ENCODE measurements at places on chromosomes 3 and 15.

DNA sequence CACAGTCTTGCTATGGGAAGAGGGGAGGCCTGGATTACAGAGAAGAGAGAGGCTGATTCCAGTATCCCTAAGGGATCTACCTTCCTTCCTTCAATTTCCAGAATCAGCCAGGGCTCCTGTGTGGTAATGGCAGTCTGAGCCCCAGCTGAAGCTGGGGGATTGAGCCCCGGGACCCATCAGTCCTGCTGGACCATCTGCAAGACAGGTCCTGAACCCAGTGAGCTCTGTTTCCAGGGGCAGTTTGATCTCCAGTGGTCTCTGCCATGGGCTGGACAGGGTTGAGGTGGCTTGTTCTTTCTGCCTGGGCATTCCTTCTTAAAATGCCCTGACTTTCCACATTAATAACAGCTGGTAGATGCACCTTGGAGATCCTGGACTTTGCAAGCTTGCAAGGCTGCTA lies 685.2 kb downstream of the TBL1XR1 start:
- DNase-seq, result no peak

GRCh38 chr3:53218131-53218530 lies 37.7 kb downstream of the TKT start:
- DNase-seq, result no peak

- DNase-seq, result no peak
These were observed 11.1 kb downstream of the ARHGAP31 start for GRCh38 chr3:119305286-119305685.

- no peak for DNase-seq
These were observed 78.6 kb downstream of the PLD1 start for GRCh38 chr3:171731691-171732090.

- no peak for DNase-seq
These were observed 554.5 kb downstream of the ZIC1 start for GRCh38 chr3:147963711-147964110.

- DNase-seq, result no peak
These were observed 10.4 kb upstream of the ZFYVE19 start for GRCh38 chr15:40796512-40796911.

GRCh38 chr3:61565569-61565968 lies 4.2 kb downstream of the PTPRG start:
- DNase-seq, result no peak

DNA sequence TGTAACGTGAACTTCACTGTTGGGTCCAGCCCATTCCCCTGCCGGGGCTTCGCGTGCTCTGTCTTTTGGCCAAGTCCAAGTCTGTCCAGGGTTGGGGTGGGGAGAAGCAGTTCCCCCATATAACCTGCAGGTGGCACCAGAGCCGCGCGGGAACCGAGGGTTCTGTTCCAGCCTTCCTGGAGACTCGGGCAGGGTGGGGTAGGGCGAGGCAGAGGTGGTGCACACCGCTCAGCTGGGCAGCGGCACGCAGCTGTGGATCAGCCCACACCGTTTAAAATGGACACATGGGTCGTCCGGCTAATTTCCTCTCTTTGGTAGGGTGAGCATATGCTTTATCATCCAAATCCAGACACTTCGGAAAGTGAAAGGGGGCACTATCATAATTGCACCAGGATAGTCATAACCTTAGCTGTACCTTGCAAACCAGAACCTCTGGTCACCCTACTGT lies 118.1 kb downstream of the TBC1D2B start:
- peak; percentile 71 for DNase-seq

- no peak for DNase-seq
These were observed 32.9 kb downstream of the PLCH1 start for GRCh38 chr3:155712008-155712407.

DNA sequence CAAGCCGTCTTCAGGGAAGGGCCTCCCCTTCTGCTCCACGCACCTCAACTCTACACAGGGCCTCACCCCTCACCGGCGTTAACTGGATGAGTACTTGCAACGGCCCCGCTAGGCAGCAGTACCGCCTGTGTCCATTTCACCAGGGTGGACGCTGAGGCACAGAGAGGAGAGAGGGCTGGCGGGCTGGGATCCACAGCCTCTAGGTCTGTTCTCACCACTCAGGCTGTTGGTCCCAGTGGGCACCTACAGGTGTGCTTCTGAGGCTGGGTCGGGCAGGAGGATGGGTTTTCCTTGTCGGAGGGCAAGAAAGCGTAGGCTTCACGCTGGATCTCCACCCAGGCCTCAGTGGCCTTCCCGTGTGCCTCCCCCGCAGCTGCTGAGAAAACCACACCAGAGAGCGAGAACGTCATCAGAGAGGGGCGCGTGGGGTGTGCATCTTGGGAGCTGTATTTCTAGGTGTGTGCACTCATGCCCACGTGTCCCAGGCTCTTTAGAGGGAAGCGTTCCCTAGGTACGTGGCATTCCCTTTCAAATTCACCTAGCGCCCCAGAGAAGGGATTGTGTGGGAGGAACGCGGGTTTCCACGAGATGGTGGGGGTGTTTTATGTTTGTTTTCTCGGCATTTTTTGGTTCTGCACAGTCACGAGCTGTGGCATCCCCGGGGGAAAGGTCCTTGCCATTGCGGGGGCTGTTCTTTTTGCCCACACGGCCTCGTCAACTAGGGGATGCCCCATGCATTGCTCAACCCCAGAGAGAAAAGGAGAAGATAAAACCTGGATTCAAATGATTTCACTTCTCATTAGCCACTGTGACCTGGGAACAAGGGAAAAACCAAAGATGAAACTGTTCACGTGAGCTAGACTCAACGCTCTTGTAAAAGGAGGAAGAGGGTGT lies 67.7 kb downstream of the MGLL start:
- no peak for DNase-seq

- no peak for DNase-seq
These were observed 589.6 kb downstream of the PDCD6IP start for GRCh38 chr3:34387826-34388564.

GRCh38 chr3:27591312-27592210 lies 107.4 kb upstream of the SLC4A7 start:
- no peak for DNase-seq

GRCh38 chr3:44125246-44125645 lies 116.4 kb upstream of the TOPAZ1 start:
- no peak for DNase-seq

GRCh38 chr3:40800343-40800742 lies 275.6 kb downstream of the ZNF621 start:
- no peak for DNase-seq

DNA sequence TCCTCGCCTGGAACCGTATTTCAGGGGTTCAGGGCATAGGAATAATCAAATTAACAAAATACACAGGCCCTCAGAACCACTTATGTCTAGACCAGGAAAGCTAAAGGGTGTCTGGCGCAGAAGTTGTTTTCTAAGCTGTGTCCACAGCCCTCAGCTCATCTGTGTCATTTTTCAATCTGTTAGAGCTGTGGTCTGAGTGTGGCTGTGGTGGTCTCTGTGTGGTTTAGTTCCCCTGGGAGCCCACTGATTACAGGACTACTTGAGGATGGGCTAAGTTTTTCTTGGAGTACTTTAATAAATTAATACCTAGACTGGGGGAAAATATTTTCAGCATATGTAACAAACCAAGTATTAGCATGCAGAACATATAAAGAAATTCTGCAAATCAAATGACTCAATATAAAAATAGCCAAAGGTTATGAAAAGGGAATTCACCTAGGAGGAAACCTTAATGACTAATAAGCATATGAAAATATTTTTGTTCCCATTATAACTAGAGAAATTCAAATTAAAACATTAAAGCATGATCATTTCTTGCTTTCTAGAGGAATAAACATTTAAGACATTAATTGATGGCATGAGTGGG lies 186.3 kb downstream of the SATB1 start:
- no peak for DNase-seq

DNA sequence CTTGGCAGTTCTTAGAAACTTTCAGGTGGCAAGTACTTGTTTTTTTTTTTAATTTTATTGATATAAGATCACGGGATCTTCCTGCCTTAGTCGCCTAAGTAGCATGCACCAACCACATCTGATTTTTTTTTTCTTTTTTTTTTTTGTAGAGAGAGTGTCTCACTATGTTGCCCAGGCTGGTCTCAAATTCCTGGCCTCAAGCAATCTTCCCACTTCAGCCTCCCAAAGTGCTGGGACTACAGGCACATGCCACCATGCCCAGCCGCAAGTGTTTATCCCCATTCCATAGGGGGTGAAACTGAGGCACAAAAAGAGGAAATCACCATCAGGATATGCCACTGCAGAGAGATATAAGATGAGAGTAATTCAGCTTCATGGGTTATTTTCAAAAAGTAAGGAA lies 102.9 kb downstream of the IGF2BP2 start:
- DNase-seq, result no peak

- DNase-seq, result no peak
These were observed 82.8 kb downstream of the TIGIT start for GRCh38 chr3:114376516-114377185.

GRCh38 chr15:42444415-42445063 lies 46.4 kb downstream of the ZNF106 start:
- DNase-seq, result no peak

GRCh38 chr3:183172051-183172639 lies 9.6 kb upstream of the LAMP3 start:
- DNase-seq, result no peak

DNA sequence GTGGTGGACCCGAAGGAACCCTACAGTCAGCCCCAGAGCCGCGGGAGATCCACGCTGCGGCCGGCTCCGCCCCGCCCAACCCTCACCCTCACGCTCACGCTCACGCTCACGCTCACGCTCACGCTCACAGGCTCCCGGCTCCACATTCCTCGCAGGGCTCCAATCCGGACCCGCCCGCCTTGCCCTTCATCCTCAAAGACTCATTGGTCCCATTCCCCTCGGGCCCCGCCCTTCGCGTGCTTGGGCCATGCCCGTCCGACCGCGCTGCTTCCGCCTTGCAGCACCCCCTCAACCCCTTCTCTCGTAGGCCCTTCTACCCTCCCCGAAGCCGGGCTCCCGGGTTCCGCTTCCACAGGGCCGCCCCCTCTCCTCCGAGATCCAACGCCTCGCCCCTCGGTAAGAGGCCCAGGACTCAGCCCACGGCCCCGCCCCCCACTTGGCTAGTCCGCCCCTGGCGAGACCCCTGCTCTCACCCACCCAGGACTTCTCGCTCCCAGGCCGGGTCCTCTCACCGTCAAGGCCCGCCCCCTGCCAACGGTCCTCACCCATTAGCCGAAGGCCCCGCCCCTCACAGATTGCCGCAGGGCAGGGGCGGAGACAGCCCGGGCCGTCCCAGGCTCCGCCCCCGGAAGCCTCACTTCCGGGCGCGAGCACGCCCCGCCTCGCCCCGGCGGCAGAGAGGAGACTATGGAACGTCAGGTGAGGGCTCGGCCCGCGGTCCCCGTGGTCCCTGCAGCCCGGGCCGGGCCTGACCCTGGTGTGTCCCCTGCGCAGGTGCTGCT lies at the start of gene APEH:
Gene APEH, plus strand, starts transcription at position 637 of the 782 bp plus-strand sequence. Its CDS starts 51 bp downstream, at position 688.
- peak; percentile 99 for DNase-seq

DNA sequence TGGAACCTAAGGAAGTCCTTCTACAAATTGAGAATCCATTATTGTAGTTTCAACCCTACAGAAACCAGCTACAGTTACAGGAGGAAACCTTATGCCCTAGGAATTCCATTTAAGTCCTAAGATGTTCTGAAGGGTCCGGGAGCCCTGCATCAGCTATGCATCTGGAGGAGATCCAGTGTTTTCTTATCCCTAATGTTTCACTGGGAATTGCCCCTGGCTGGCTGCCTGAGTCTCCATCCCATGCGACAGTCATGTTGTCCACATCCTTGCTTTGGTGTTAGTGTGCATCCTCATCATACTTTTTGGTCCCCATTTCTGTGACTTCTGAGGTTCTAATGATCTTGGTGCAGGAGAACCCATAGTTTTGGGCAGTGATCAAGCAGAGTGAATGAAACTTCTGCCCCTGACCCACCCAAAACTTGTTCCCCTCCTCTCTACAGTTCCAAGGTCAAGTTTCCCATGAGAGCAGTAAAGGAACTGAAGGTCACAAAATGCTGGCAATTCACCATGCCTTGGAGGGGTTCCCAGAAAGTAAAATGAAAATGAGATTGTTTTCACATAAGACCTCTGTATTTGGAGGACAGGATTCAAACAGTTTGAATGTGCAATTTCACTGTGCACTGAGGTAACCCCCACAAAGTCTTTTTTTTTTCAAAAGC lies 121.9 kb upstream of the PHLDB2 start:
- no peak for DNase-seq

DNA sequence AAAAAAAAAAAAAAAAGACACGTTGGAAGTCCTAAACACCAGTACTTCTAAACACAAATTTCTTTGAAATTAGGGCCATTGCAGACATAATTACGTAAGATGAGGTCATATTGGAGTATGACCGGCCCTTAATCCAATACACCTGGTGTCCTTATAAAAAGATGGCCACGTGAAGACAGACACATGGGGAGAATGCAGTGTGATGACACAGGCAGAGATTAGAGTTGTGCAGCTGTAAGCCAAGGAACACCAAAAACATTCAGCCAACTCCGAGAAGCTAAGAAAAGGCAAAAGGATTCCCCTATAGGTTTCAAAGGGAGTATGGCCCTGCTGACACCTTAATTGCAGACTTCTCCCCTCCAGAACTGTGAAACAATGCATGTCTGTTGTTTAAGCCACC lies 379.0 kb upstream of the PDZRN3 start:
- no peak for DNase-seq

- no peak for DNase-seq
These were observed 7.7 kb upstream of the FBN1 start for GRCh38 chr15:48653216-48653615.

- peak; percentile 36 for DNase-seq
These were observed 641 bp downstream of the OPA1 start for GRCh38 chr3:193593668-193594030.

DNA sequence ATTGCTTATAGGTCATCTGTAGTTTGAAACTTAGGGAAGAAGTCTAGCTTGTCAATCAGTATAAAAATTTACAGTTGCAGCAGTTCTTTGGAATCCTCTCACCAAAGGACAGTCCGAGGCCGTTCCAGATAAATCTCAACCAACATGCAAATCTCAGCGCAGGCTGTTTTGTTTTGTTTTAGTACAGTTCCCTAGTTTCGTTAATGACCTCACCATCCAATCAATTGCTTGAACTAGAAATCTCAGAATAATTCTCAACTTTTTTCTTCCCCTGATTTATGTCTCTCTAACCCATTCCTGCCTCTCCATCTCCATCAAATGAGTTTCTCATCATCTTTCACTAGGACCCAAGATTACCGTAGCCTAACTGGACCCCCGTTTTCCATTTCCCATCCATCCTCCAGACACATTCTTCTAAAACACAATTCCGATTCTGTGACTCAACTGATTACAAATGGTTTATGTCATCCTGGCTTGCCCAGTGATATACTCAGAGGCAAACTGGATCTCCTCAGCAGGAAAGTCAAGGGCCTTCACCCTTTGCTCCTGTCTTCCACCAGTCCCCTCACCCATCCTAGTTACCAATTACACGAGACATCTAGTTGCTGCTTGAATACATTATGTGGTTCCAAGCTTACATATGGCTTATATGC lies 1.3 kb downstream of the SMCO1 start:
- no peak for DNase-seq

GRCh38 chr15:101424984-101425383 lies 64.5 kb downstream of the PCSK6 start:
- DNase-seq, result no peak

GRCh38 chr15:98684436-98684835 lies 36.1 kb downstream of the IGF1R start:
- no peak for DNase-seq
